Sigmoid colon (tissue), 7 donors: ENCODE measurements at places on chromosomes 7 and 10. TPM values are rescaled to one million over a fixed set of nuclear protein-coding genes. Genes with fewer than 3 reads are reported as not detected.

Gene EVX1
- not detected for total RNA-seq

DNA sequence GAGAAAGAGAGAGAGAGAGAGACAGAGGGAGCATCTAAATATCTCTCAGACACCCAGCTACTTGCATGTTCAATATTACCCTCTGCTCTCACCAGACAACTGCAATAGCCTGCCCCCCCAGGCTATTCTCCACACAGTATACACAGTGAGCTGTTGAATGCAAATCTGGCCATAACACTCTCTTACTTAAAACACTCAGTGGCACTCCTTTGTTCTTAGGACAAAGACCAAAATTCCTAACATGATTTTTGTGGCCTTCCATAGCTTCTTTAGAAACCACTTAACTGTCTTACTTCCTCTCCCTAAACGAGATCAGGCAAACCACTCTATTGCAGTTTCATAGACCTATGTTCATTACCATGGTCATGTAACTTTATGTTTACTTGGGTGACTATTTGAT is 903.6 kb upstream of the AUTS2 start:
- no peaks in the 10 kb centered on the region for H3K4me1 ChIP-seq
- no peaks in the 10 kb centered on the region for H3K36me3 ChIP-seq
- no peaks in the 10 kb centered on the region for H3K27me3 ChIP-seq
- no peak overlapping the region for H3K4me3 ChIP-seq

DNA sequence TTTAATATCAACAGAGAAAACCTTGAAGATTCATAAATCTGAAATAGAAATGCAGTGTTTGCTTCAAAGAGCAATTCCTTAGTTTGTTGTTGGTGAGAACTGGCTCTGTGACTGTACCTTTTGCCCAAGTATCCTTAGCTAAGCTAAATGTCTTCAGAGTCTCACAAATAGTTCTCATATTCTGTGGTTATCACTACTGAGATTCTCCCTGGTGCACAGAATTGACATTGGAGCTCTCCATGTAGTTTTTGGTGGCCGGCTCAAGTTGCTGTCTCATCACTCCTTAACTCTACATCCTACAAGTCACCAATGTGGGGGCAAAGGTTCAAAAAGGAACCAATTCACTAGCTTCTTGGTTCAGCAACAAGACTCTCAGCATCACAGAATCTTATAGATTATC is 780.3 kb downstream of the LRMDA start:
- H3K36me3 ChIP-seq, result no peaks in the 10 kb centered on the region
- no peaks in the 10 kb centered on the region for H3K27me3 ChIP-seq
- DNase-seq, result no peak
- H3K4me3 ChIP-seq, result no peak overlapping the region
- H3K4me1 ChIP-seq, result no peaks in the 10 kb centered on the region

DNA sequence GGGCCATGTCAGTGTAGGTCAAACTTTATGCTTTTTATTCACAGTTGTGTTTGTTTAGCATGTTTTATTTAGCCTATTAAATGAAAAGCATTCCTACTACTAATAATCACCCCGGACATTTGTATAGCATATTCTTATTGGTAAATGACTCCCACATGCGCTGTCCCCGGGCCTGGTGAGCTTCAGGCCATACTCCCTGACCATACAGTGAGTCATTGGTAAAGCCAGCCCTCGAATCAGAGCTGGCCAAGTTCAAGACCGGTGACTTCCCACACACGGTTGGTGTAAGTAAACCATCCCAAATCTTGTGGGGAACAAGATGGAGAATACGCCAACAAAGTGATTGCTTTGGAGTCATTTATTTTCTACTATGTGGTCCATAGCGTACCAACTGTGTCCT is 238.7 kb upstream of the TCF7L2 start:
- H3K27me3 ChIP-seq, result no peaks in the 10 kb centered on the region
- H3K4me3 ChIP-seq, result no peak overlapping the region
- DNase-seq, result no peak

- peak overlapping the region; percentile 78 for H3K27ac ChIP-seq
- H3K27me3 ChIP-seq, result no peaks in the 10 kb centered on the region
- no peaks in the 10 kb centered on the region for H3K4me1 ChIP-seq
- no peaks in the 10 kb centered on the region for H3K36me3 ChIP-seq
- H3K4me3 ChIP-seq, result no peak overlapping the region
- no peak for DNase-seq
Measured at GRCh38 chr7:105830405-105831301, 45.7 kb downstream of the ATXN7L1 start.

DNA sequence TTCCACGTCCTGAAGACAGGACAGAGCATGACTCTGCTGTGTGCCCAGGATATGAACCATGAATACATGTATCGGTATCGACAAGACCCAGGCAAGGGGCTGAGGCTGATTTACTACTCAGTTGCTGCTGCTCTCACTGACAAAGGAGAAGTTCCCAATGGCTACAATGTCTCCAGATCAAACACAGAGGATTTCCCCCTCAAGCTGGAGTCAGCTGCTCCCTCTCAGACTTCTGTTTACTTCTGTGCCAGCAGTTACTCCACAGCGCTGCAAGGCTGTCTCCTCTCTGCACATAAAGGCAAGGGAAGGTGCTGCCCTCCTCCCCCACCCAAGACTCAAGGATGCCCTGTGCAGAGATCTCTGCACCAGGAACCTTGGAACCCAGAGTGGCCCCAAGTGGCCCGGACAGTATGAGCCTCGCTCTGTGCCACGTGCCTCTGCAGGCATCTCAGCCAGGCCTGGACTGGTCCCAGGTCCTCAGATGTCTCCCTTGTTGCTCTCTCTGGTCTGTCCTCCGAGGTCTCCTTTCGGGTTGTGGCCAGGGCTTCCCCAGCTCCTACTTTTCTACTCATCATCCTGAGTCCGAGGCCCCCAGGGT is 230.3 kb upstream of the PRSS58 start:
- no peak overlapping the region for H3K4me3 ChIP-seq
- H3K27ac ChIP-seq, result no peak overlapping the region
- no peaks in the 10 kb centered on the region for H3K4me1 ChIP-seq
- DNase-seq, result no peak
- no peaks in the 10 kb centered on the region for H3K36me3 ChIP-seq
- H3K27me3 ChIP-seq, result no peaks in the 10 kb centered on the region

DNA sequence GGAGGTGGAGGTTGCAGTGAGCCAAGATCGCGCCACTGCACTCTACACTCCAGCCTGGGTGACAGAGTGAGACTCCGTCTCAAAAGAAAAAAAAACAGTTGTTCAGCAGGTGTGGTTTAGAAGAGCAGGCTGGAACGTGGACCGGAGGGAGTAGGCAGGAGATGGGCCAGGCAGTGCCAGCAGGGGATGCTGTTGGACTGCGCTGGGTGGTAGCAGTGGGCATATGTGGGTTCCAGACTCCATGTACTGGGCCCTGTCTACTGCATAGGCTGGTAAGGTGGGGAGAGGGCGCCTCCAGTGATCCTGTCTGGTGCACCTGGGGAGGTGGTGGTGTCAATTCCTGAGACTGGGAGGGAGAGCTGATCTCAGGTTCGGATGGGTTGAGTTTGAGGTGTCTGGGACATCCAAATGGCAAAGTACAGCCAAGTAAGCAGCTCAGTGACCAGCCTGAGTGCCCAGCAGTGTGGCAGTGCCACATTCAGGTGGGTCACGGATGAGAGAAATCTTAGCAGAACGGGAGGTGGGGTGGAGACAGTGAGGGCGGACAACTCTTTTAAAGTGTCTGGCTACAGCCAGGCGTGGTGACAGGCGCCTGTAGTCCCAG is 25.9 kb downstream of the SFXN4 start:
- H3K4me1 ChIP-seq, result no peaks in the 10 kb centered on the region
- H3K27me3 ChIP-seq, result no peaks in the 10 kb centered on the region
- no peaks in the 10 kb centered on the region for H3K36me3 ChIP-seq
- H3K4me3 ChIP-seq, result no peak overlapping the region
- H3K27ac ChIP-seq, result no peak overlapping the region

GRCh38 chr10:104630731-104631130 is 10.4 kb upstream of the SORCS3 start:
- no peaks in the 10 kb centered on the region for H3K36me3 ChIP-seq
- no peak overlapping the region for H3K27ac ChIP-seq
